Mesenteric fat pad (tissue), 1 donor: ENCODE measurements at places on chromosomes 13 and 19. TPM values are rescaled to one million over a fixed set of nuclear protein-coding genes. Genes with fewer than 3 reads are reported as not detected.

The CFAP97D2 gene
- not detected for total RNA-seq

The TMEM86B gene
- total RNA-seq, result 1.6 TPM

The PSG2 gene
- not detected for total RNA-seq

DNA sequence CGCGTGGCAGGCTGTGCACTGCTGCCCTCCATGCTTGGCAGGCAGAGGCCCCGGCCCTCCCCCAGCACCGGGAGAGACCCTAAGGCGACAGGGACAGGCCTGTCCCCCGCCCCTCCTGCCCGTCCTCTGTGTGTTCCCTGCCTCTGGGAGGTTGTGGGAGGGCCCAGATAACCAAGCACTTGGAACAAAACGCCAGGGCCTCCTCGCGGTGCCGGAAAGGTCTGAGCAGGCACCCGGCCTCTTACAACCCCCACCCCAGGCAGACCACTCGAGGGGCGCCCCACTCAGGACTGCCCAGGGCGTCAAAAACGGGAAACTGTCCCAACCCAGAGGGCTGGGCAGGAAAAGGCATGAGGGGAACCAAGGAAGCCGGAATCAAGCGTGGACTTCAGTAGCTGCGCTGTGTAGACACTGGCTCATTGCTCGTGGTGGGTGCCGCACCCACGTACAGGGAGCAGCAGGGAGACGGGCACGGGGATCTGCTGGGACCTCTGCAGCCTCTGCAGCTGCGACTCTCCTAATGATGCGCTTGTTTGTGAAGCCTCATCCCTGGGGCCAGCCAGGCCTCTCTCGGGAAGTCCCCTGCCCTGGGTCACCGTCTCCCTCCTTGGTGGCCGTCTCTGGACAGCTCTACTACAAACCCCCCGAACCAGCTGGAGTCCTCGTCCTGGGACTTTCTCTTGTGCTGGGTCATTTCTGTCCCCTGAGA lies 20.0 kb downstream of the GNA11 start:
- DNase-seq, result no peak

The APOC1 gene
- 32.3 TPM for total RNA-seq

The PRR19 gene
- not detected for total RNA-seq

DNA sequence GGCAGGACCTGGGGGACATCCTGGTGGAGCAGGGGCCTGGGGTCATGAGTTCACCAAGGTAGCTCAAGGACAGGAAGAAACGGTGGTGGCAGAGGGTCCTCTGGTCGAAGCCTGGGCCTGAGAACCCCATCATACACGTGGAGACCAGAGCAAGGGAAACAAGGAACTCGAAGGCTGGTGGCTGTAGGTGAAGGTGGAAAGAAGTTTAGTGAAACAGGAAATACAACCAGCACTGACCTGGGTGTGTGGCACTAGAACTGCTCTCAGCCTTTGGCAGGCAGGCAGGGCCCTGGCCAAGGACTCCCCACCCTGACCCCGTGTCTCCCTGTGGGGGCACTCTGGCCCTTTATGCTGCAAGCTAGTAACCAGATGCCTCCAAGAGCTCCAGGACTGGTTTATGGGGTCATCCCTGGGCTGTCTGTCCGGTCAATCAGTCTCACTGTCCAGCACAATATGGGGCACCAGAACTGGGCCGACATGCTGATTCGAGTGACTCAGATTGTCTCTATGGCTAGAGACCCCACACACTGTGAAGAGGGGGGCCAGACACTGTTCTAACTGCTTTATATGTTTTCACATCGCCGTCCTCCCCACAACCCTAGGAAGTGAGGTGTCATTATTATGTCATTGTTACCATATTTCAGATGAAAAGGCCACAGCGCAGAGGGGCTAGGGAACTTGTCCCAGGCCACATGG lies 3.8 kb downstream of the COX6B2 start:
- no peak for DNase-seq

DNA sequence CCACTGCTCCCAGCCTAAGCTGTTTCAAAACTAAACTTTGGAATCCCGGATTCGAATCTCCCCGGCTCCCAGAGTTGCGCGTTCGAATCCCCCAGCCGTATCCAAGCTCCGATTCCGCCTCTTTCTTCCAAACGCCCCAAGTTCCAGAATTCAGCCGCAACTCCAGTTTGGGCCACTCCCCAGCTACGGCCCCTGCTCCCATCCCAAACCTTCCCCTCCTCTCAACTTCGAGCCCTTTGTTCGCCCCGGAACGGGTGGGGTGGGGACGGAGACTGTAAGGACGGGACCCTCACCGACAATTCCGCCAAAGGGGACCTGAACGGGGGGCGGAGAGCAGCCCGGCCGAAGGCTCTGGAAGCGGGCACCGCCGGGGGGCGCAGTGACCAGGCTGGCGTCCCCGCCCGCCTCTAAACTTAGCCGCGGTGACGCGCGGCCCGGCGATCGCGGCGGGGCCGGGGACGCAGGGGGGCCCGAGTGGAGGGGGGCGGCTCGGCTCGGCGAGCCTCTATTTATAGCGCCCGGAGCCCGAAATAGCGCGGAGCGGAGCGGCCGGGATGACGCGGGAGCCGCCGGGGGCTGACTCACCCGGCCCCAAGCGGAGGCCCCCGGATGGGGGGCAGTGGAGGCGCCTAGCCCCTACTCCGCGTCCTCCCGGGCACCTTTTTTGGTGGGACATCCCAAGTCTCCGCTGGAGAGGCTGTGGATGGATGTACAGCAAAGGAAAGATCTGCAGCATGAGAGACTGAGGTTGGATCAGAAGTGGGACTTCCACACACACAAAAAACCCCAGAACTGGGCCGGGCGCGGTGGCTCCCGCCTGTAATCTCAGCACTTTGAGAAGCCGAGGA lies 4.9 kb upstream of the ERCC1 start:
- DNase-seq, result no peak

The ZNF577 gene
- 8.0 TPM for total RNA-seq

DNA sequence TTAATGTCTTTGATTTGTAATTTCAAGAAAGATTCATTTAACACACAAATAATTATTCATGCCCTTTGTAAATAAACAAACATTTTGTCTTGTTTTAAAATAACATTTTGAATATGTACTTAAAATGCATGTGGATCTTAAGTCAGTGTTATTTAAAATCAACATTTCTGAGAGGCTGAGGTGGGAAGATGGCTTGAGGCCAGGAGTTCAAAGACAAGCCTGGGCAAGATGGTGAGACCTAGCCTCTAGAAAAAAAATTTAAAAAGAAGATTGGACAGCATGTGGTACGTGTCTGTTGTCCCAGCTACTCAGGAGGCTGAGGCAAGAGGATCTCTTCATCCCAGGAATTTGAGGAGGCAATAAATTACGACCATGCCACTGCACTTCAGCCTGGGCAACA lies 1268.2 kb downstream of the SLITRK1 start:
- DNase-seq, result no peak

DNA sequence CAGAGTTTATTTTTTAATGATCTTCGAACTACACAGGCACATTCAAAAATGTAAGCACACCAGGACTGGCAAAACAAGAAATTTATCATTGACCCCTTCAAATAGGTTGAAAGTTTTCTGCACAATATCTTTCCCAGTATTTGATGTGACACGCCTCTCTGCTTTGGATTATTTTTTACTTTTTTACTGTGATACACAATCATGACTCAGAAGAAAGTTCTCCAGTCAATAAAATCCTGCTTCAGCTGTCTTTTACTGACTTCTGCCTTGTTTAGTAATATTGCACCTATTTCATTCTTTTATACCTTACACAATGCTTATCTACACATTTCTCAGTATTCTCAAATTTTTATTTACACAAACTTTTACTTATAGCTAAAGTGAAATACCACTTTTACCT lies 1750.4 kb downstream of the PCDH9 start:
- DNase-seq, result no peak

The PRSS57 gene
- total RNA-seq, result not detected

The ZNF471 gene
- total RNA-seq, result 6.2 TPM

DNA sequence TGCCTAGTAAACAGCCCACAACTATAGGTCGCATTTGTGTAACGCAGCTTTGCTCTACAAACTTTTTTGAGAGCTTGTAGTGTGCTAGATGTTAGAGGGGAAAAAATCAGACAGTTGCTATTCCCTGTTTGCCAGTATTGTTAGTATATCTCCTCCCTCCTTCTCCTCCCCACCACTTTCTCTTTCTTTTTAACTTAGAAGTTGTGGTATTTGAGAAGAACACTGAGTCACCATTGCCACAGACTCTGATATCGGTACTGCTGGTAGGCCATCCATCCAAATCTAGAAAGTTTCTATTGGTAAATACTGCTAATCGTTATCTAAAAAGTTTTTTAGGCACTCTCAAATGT lies 666 bp downstream of the POMP start:
- DNase-seq, result no peak

- DNase-seq, result no peak
Observed at GRCh38 chr13:111262715-111263114, 57.7 kb upstream of the TEX29 start.

The CCDC8 gene
- total RNA-seq, result 2.9 TPM

- no peak for DNase-seq
Observed at GRCh38 chr19:39362682-39363657, 20.7 kb downstream of the SAMD4B start.

The IGSF23 gene
- not detected for total RNA-seq

The OR7C1 gene
- total RNA-seq, result not detected

- DNase-seq, result no peak
Observed at GRCh38 chr13:49694446-49694845, 3.2 kb upstream of the EBPL start.

- DNase-seq, result peak; percentile 89
Observed at GRCh38 chr19:17333611-17334413, 843 bp downstream of the ANO8 start.

DNA sequence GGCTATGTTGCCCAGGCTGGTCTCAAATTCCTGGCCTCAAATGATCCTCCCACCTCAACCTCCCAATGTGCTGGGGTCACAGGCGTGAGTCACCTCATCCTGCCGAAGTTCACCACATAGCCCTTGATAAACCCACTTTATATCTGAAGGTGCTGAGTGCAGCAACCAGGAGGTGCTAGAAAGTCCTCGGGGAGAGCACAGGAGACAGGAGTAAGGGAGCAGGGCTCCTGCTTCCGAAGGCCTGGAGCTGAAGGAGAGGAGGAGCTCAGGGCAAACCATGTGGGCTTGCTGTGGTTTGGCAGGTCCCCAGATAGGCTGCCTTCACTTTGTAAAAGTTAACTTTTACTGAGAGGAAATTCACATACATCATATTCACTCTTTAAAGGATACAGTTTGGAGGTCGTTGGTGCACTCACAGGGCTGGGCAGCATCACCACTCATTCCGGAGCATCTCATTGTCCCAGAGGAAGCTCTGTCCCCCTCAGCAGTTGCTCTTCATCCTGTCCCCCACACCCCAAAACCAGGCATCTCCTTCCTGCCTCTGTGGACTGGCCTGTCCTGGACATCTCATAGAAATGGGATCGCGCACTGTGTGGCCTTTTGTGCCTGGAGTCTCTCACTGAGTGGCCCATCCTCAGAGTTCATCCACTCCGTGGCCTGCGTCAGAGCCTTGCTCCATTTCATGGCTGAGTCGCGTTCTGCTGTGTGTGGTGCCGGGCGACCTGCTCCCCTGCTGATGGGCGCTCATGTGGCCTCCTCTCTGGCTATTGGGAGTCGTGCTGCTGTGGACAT lies 49.5 kb downstream of the KDM4B start:
- no peak for DNase-seq

The ZMYM5 gene
- total RNA-seq, result 18.6 TPM

GRCh38 chr13:112341976-112342735 lies 34.0 kb upstream of the SPACA7 start:
- peak; percentile 86 for DNase-seq

GRCh38 chr13:42274386-42275097 lies 2.6 kb downstream of the AKAP11 start:
- no peak for DNase-seq

The PSG1 gene
- total RNA-seq, result not detected

The ELL gene
- total RNA-seq, result 38.4 TPM

GRCh38 chr13:110350049-110350448 lies 43.0 kb downstream of the COL4A2 start:
- DNase-seq, result no peak
